ENCODE measurements at places on chromosomes 13 and 19.
A peak's percentile ranks its signal among the peaks of the same experiment; 100 is the strongest.

DNA sequence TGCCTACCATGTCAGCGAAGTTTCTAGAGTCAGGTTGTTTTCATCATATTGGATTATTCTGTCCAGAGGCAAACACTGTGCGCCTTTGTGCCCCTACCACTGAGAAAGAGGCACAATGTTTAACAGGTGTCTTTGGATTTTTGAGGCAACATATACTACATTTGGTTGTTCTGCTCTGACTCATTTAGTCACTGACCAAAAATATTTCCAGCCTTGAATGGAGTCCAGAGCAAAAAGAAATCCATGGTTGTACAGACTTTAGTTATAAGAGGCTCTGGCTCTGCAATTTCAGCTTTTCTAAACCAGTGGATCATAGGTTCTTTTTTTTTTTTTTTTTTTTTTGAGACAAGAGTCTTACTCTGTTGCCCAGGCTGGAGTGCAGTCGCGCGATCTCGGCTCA is 35.7 kb downstream of the LACC1 start:
- DNase-seq: no peak

GRCh38 chr13:111058796-111059506 is 56.2 kb upstream of the ARHGEF7 start:
- DNase-seq: no peak

DNA sequence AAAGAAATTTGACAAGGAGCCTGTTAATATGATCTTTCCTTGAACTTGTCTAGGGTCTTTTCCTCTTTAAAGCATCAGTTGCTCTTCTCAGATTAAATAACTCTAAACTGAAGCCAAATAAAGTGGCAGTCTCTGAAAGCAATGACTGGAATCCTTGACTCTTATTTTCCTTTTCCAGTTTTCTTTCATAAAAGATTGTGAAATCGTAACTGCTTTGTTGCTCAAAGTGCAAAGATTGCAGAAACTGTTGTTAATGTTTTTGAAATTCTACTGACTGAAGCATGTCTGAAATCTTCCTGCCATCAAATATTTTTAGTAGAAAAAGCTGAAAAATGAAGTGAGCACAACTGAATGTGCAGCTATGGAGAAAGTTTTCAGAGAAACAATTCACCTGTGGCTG is 1.9 kb downstream of the NHLRC3 start:
- DNase-seq: no peak

GRCh38 chr13:99572131-99572530 is 70.9 kb downstream of the TM9SF2 start:
- DNase-seq: no peak

- DNase-seq: no peak
Measured at GRCh38 chr13:76213423-76213904, 577.3 kb downstream of the LMO7 start.

DNA sequence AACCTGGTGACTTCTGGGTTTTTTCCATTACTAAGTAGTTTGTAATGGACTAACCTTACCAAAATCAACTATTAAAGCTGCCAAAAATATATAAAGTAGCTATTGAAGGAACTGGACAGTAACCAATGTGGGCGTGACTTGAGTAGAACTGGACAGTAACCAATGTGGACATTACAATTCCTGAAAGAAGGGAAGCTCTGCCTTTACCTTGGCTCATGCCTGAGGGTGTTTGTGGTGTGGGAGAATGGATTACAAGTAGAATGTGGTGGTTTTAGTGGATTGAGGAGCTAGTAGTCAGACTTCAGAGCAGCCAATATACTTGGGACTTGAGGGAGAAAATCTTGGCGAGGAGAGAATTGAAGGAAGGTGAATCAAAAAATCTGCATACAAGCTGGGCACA is 17.5 kb downstream of the LRRC63 start:
- no peak for DNase-seq

DNA sequence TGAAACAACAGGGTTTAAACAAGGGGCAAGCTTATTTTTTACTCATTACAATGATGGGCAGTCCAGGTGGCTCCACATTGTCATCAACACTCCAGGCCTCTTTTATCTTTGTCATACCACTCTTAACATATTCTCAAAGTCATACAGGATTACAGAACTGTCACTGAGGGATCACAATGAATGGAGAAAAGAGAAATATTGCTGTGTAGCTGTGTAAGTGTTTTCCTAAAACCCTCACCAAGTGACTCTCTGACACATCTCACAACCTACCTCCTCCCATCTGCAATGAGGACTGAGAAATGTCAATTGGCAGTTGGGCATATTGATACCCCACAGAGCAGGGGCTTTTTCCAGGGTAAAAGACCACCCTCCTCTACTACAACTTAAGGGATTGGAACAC is 562.1 kb downstream of the TBC1D4 start:
- no peak for DNase-seq

GRCh38 chr19:35404879-35405622 is 34.2 kb downstream of the GPR42 start:
- DNase-seq: no peak

DNA sequence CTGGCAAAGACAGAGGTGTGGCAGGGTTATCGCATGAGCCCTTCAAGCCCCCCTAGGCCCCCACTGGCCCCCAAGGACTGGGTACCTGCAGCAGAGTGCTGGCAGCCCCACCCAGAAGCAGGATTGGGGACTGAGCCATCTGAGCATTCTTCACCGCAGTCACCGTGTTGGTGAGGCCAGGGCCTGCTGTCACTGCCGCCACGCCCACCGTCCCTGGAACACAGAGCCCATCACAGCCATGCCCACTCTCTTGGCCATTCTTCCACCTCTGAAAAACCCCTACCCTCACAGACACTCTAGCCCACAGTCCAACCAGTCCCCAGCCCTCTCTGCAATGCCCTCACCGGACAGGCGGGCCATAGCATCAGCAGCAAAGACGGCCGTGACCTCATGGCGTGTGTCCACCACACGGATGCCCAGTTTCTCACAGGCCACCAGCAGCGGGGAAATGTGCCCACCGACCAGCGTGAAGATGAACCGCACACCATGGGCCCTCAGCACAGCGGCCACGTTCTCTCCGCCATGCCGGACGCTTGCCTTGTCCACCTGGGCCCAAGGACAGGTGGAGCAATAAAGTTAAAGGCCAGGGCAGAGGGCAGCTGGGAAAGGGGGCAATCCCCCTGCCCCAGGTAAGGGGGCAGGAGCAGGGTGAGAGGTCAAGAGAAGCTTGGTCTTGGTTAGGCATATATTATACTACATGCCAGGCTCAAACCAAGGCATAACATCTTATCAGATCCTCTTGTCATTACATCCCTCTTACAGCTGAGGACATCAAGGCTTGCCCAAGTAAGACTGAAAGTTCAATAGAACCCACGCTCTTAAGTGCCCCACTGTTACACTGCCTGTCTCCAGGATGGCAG is 16.1 kb downstream of the SYDE1 start:
- DNase-seq: no peak

DNA sequence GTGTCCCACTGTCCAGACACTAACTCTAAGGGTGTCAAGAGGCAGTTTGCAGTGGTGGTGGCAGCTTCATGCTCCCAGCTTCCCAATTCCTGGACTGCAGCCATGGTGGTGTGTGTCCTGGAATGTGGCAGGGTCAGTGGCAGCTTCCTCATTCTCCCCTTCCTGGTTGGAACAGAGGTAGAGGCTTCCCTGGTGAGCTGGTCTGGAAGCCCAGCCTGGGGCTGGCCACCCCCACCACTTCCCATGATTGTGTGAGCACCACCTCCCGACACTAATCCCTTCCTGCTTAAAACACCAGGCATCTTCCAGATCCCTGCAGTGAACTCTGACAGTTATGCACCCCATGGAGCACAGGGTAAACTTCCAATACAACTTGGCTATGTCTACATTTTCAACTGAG is 134.9 kb downstream of the RAP2A start:
- DNase-seq: no peak

DNA sequence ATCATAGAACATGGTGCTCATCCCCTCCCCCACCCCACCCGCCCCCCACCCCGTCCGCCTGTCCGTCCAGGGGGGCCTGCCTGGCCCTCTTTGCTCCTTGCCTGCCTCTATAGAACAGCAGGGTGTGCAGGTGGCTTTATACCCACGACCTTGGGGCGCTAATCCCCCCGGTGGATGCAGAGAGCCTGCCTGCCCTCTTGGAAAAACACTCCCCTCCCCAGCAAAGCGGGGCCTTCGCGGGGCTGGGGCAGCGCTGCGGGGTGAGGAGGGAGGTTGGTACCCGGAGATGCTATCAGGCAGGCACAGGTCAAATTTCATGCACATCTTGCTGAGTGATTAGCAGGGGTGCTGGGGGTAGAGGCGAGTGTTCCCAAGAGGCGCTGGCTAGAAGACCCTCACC is 21.9 kb downstream of the RFX1 start:
- DNase-seq: no peak

GRCh38 chr19:48419158-48419920 is 25.9 kb downstream of the GRIN2D start:
- peak; percentile 94 for DNase-seq

- no peak for DNase-seq
Measured at GRCh38 chr13:80462037-80462436, 121.1 kb upstream of the SPRY2 start.

GRCh38 chr13:74015137-74015536 is 119.1 kb downstream of the KLF12 start:
- DNase-seq: peak; percentile 24

GRCh38 chr19:18432275-18433014 is 5.5 kb downstream of the ISYNA1 start:
- DNase-seq: no peak

GRCh38 chr13:105928048-105928447 is 607.4 kb downstream of the EFNB2 start:
- no peak for DNase-seq

GRCh38 chr19:40806423-40807146 is 7.6 kb downstream of the EGLN2 start:
- peak; percentile 85 for DNase-seq

DNA sequence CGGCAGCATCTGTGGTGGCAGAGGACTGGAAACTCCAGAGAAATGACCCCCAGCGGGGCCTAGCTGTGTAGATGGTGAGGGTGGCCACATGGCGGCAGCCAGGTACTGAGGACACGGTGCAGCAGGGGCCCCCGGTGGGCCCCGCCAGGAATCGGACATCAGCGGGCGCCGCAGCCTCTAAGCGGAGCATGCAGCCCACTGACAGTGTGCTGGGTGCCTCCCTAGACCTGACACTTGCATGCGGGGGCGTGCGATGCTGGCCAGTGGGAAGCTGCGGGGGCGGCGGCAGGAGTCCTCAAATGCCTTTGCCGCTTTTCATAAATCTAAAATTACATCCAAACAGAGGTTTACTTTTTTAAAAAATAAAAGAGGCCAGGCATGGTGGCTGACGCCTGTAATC is 16.1 kb downstream of the ADAT3 start:
- no peak for DNase-seq

DNA sequence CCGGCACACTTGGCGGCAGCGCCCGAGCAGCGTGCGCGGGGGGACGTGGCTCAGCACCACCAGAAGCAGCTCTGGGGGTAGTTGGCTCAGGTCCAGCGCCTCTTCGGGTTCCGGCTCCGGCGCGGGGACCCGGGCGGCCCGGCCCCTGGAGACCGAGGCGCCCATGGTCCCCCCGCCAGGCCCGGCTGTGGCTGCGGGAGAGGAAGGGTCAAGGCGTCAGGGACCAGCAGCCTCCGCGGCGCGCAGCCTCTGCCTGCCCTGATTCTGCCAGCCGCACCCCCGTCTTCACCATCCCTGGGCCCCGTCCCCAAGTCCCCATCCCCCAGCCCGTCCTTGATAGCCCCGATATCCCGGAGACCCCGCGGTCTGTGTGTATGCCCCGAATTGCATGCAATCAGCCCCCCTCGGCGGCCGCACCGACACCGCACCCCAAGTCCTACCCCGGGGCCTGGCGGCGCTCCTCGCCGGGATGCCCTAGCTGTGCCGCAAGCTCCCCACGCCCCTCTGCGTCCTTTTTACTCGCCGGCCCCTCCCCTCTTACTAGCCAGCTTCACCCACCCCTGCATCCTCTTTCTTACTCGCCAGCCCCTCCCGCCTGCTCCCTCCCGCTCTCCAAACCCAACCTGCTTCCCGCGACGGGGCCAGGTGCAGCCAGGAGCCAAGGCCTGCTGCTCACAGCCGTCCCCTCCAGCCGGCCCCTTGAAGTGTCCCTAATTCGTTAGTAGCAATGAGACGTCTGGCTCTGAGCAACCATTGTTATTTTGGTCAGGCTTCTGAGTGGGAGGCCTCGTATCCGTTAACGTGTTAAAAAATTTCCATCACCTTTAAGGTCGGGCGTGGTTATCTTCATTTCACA is at the start of gene FBXO27:
FBXO27 (minus strand) TSS at position 487 of the 856 bp plus-strand sequence; CDS start at position 165, 322 bp downstream.
- peak; percentile 40 for DNase-seq

DNA sequence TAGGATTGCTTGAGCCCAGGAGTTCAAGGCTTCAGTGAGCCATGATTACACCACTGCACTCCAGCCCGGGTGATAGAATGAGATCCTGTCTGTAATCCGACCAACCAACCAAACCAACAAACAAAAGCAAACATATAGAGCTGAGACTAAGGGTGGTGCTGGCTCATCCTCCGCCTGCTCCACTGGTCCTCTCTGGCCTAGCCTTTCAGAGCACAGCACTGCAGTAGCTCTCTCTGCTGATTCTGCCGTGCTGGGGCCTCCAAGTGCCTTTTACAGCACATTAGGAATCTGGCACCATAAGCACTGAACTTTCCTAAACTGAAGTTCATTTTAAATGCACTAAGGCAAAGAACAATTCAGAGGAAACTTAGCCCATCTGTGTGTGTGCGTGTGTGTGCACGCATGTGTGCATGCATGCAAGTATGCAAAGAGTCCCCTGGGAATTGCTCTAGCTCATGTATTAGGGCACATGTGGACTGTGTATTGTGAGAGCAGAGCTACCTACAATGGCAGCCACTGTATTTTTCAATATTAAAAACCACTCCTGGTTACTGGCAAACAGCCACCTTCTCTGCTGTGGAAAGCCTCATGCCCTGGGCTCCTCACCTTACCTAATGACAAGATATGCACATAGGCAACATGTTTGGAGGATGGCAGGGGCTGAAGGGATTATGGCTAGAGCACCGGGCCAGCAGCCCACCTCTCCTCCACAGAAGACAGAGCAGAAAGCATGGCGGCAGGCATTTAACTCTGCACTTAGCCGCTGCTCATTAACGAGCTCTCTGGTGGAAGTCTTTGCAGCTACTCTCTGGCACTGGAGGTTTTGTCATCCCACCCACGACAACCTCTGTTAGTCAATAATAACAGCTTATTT is 223.1 kb upstream of the TSHZ3 start:
- no peak for DNase-seq

- no peak for DNase-seq
Measured at GRCh38 chr13:40028446-40028845, 373.0 kb downstream of the COG6 start.

- no peak for DNase-seq
Measured at GRCh38 chr13:44053208-44053607, 173.5 kb downstream of the LACC1 start.

DNA sequence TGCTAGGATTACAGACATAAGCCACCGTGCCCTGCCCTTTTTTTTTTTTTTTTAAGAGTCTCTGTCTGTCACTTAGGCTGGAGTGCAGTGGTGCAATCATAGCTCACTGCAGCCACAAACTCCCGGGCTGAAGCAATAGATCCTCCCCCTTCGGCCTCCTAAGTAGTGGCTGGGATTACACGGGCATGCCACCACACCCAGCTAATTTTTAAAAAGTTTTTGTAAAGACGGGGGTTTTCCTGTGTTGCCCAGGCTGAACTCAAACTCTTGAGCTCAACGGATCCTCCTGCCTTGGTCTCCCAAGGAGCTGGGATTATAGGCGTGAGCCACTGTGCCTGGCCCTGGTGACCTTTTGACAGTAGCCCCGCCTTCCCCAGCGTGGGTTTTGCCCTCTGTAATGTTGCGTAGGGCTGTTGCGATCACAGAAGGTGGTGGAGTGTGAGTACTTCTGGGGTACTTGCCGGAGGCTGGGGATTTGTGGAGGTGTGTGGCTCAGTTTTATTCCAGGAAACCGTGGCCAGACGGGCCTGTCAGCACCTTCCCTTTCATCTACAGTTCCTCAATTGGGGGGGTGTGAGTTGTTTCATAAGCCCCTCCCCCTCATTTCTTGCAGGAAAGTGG is 11.6 kb upstream of the RETN start:
- DNase-seq: no peak

Data from common myeloid progenitor, CD34-positive (primary cell).